ENCODE measurements at places on chromosomes 1 and 21.

GRCh38 chr1:155304558-155305063 lies 3.4 kb upstream of the PKLR start:
- no peak for DNase-seq

DNA sequence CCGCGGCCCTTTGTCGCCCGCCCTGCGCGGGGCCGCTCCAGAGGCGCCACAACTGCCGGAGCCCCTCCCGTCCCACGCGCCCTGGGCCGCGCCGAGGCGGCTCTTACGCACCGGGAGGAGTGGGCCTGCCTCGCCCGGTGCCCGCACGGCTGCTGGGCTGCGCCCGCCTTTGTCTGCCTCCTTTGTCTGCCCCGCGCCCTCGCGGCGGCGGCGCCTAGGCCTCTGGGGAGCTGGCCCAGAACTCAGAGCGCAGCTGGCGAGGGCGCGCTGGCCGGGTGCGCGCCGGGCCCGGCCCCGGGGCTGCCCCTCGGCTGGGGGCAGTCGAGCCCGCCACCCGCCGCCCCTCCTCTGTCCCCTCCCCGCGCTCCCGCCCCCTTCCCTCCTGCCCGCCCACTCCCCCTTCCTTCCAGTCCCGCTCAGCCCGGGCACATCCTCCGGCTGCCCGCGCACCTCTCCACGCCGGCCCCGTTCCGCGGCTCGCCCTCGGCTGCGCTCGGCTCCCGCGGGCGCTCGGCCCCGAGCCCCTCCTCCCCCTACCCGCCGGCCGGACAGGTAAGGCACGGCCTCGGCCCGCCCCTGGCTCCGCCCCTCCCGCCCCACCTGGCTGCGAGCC lies at the start of gene DRAXIN:
TSS of gene DRAXIN (plus strand) at position 409 of the 613 bp plus-strand sequence. CDS start 14,549 bp downstream, outside the sequence.
- DNase-seq, result peak; percentile 15

DNA sequence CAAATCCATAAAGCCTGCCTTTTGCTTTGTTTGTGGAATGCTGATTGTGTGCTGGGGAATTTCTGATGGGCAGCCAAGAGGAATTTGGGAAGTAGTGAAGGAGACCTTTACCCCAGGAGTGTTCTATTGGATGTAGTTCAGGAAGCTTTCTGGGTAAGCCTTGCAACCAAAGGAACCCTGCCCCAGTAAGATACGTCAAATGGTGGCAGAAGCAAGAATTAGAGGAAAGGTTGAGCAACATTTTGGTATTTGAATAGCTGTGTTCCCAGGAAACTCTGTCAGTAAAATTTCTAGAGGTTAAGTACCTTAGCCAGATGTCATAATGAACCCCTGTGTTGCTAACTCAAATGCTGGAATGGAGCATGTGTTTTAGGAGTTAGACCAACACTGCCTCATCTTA lies 6.4 kb downstream of the MGST3 start:
- DNase-seq, result no peak

- no peak for DNase-seq
These were observed 407 bp upstream of the PIGV start for GRCh38 chr1:26787381-26787705.

DNA sequence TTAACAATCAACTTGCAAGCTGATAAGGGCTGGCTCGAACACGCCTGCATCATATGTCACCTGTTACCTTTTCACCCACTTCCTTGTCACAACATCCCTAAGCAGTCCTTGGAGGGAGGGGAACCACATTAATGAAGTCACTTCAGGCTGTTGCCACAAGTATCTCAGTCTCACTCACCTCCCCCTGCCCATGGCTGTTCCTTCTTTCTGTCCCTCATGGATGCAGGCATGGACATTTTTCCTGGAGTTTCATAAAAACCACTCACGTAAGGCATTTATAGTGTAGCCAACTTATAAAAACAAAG lies 76.8 kb upstream of the ANGPTL1 start:
- no peak for DNase-seq

DNA sequence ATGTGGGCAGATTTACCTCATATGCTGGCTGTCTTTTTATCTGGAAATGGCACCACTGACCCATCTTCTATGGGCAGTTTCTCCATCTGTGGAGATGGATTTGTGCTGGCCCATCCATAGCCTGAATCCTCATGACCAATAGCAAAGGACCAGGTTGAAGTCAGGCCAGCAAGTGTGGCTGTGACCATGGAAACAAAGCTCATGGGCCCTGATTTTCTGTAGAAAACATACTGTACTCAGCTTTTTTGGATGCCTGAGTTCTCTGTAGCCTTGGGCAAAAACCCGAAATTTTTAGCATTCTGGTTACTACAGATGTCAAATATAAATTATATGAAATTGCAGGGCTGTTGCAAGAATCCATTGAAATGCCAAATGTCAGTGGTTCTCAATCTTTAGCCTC lies 155.0 kb downstream of the PLXNA2 start:
- DNase-seq, result no peak

- no peak for DNase-seq
These were observed 10.0 kb upstream of the FAM110D start for GRCh38 chr1:26148887-26149286.

- DNase-seq, result no peak
These were observed 34.7 kb downstream of the LRRC8D start for GRCh38 chr1:89855413-89856123.

- DNase-seq, result peak; percentile 32
These were observed 30.6 kb downstream of the FAF1 start for GRCh38 chr1:50929376-50929958.

- DNase-seq, result peak; percentile 2
These were observed 220.8 kb downstream of the SLC35F3 start for GRCh38 chr1:234125283-234125682.

DNA sequence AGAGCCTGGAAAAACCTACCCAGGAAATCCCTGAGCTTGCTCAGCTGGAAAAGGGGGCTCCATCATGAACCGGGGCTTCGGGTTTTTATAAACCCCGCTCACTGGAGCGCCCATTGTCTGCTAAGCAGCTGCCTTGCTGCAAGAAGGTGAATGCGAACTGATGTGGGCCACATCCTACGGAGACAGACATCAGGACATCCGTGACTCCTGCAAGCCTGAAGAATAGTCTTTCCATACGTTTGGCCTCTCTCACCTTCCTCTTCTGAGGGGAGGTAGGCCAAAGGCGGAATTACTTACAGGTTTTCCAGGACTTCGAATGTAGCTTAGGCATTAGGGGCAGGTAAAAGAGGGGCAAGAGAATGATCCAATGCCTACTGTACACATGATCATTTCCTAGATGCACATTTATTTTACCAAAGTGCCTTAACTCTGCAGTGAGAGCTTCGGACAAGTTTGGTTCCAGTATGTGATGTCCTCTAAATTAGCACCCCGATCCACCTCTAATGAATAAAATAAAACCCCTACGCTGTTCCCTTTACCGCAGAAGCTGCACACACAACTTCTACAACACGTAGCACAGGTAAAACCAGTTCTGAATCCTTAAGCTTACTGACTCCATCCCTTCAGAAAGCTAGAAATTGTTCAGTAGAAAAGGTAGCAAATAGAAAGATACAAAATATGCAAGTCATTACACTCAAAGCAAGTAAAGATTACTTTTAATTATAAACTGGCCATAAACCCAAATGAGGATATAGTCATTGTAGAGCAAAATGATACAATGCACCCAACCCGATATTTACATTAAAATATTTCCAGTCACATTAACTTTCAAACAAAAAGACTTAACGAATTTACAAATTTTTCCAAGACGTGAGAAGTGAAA lies 866 bp upstream of the SORT1 start:
- no peak for DNase-seq

DNA sequence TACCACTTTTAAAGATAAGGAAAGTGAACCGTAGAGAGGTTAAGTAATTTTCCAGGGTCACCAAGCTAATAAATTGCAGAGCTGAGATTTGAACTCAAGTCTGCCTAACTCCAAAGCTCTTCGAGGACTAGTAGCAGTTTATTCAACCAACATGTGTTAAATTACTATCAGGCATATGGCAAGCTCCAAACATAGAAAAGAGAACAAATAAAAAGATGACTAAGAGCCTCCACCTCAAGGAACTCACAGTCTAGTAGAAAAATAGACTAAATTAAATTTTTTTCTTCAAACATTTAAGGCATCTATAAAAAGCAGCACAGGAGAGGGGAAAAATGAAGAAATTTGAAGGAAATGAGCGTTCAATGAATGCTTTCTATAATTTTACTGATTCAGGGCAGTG lies 22.2 kb downstream of the SLC9C2 start:
- DNase-seq, result no peak

- DNase-seq, result no peak
These were observed 23.7 kb upstream of the PEX19 start for GRCh38 chr1:160308451-160309184.

DNA sequence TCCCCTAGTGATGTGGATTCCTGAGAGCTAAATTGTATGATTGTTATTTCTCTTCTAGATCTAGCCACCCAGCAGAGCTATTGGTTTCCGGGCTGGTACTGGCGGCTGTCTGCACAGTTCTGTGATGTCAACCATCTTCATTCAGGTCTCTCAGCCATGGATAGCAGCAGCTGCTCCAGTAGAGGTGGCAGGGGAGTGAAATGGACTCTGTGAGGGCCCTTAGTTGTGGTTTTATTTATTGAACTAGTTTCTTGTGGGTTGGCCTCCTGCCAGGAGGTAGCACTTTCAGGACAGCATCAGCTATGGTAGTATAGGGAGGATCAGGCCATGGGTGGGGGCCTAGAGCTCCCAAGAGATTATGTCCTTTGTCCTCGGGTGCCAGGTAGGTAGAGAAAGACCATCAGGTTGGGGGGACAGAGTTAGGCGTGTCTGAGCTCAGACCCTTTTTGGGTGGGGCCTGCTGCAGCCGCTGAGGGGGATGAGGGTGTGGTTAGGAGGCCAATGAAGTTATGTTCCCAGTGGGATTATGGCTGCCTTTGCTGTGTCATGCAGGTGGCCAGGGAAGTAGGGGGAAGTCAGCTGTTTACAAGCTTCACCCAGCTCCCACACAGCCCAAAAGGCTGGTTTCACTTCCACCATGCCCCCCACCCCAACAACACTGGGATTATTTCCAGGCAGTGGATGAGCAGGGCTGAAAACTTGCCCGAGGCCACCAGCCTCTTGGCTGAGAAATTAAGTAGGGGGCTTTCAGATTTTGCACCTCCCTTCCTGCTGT lies 55.1 kb upstream of the RGS4 start:
- DNase-seq, result no peak

DNA sequence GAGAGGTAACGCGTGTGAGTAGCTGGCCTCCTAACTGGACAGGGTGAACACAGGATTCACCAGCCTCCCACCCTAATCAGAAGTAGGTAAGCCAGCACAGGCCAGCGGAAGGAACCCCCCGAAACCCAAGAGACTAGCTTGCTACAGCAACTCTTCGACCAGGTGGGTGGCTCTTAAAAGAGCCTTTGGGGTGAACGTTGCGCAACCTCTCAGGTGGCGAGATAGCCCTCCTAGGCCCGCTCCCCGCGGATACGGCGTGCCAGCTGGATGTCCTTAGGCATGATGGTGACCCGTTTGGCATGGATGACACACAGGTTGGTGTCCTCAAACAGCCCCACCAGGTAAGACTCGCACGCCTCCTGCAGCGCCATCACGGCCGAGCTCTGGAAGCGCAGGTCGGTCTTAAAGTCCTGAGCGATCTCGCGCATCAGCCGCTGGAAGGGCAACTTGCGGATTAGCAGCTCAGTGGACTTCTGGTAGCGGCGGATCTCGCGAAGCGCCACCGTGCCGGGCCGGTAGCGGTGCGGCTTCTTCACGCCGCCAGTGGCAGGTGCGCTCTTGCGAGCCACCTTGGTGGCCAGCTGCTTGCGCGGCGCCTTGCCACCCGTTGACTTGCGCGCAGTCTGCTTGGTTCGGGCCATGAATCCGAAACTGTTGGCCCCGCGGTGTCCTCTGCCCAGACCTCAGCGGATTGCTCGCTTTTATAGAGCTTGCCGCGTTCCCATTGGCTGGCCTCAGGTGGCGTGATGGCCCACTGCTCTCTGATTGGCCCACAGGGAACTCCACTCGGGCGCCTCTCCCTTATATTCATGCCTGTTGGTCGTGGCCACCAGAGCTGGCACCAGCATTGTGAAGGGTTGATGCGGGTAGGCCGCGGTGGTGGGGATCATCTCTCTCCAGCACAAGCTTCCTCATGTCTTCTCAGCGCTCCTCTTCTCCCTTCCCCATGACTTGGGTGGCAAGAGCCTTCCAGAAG lies 8.3 kb upstream of the TRIM17 start:
- no peak for DNase-seq

DNA sequence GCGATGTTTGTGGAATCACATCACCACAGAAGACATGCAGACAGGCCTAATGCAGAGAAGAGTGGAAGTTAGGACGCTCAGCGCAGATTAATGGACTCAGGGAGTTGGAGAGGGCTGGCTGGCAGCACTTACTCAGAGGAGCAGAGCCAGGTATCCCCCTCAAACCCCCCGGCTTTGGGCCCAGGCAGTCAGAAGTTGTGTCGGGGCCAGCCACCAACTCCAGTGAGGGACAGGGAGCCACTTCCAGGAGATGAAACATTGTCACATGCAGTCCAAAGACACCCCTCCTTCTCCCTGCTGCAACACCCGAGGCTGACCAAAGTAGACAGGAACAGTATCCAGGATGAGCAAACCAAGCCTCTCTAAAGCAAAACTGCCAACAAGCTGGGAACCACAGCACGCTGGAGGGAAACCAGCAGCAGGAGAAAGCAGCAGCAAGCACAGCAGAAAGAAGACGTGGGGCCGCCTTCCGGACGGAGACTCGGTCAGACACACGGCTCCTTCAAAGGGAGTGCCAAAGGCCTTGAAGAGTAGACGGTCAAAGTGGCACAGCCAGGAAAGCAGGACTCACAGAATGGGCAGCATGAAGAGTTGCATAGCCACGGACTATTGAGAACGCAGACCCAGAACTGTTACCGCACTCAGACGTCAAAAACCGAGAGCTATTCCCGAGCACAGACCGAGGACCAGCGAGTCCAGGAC lies 149.3 kb downstream of the PCBP3 start:
- DNase-seq, result no peak

GRCh38 chr1:109357616-109358015 lies 40.1 kb downstream of the SORT1 start:
- no peak for DNase-seq

GRCh38 chr1:18681423-18681835 lies 50.8 kb downstream of the PAX7 start:
- DNase-seq, result peak; percentile 17

DNA sequence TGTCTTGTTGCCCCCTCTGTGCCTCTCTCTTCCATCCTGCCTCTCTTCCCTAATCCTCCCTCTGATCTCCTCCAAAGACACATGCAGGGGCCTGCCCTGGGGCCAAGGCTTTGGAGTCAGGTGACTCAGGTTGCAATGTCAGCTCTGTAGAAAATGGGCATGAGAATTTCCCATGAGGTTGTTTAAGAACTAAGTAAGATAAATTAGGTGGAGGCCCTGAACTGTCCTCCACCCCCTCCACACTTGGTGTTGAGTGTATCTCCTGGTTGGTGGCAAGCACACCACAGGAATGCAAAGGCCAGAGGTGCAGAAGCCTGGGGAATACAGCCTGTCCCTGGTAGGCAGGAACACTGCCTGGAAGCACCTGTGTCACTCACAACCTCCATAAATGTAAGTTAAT lies 63.9 kb upstream of the GRIK3 start:
- DNase-seq, result no peak
